ENCODE measurements at places on chromosomes 5 and 9.

- no peak for DNase-seq
- no peak overlapping the region for H3K27ac ChIP-seq
- H3K4me3 ChIP-seq: no peak overlapping the region
- H3K36me3 ChIP-seq: no peaks in the 10 kb centered on the region
- no peaks in the 10 kb centered on the region for H3K4me1 ChIP-seq
Observed at GRCh38 chr5:63803165-63803564, 159.1 kb downstream of the HTR1A start.

DNA sequence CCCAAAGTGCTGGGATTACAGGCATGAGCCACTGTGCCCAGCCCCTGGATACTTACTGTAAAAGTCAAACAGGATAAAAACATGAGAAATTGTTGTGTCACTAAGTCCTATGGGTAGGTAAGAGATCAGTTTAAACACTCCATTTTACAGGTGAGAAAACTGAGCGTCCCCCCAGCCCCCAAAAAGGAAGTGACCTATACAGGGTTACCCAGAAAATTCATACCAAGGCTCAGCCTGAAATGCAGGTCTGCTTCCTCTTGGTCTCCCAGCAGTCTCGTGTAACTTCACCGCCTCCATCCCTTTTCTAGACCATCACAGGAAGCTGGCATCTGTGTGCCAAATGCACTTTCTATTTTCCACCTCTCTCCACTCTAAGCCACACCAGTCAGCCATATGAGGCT is 57.2 kb downstream of the TMOD1 start:
- H3K27me3 ChIP-seq: peaks cover 46% of the 10 kb centered on the region
- no peaks in the 10 kb centered on the region for H3K36me3 ChIP-seq
- no peaks in the 10 kb centered on the region for H3K4me1 ChIP-seq

- no peaks in the 10 kb centered on the region for H3K27me3 ChIP-seq
- H3K4me1 ChIP-seq: peaks cover 18% of the 10 kb centered on the region
- DNase-seq: no peak
- no peak overlapping the region for H3K27ac ChIP-seq
Observed at GRCh38 chr5:133827830-133828229, 140.6 kb downstream of the C5orf15 start.

DNA sequence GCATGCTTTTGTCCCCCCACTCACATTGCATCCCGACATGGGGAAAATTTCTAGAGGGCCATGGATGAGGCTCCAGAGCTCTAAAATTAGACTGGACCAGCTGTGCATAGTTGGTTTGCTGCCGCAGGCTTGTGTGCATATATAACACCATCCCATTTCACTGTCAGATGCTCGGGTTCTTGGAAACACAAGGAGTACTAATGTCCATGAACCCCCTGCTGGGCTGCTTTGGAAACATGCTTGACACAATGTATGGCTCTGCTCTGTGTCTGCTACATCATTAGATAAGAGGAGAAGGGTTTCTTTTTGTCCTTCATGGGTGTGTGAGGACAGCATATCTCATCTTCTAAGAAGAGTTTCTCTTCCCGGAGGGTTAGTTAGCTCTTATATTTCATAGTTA is 292.1 kb upstream of the RORB start:
- H3K4me3 ChIP-seq: no peak overlapping the region
- H3K27ac ChIP-seq: no peak overlapping the region
- H3K27me3 ChIP-seq: no peaks in the 10 kb centered on the region
- no peaks in the 10 kb centered on the region for H3K4me1 ChIP-seq
- DNase-seq: no peak
- H3K36me3 ChIP-seq: no peaks in the 10 kb centered on the region

DNA sequence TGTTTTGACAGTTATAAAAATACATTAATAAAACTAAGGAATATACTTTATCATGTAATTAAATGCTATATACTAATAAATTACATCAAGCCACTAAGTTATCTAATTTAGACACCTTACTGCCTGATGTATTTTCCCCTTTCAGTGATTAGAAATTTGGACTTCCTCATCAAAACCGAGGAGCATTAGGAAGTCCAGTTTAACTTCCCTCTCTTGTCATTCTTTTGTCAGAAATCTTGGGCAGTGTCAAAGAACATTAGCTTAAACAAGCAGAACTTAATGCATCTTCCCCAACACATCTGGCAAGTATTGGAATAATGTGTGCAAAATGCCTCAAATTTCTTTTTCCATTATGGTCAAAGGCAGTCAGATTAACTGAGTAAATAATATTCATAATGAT is 81.6 kb downstream of the PLPP1 start:
- no peaks in the 10 kb centered on the region for H3K27me3 ChIP-seq
- no peak overlapping the region for H3K27ac ChIP-seq
- no peak overlapping the region for H3K4me3 ChIP-seq
- H3K36me3 ChIP-seq: no peaks in the 10 kb centered on the region

- no peak for DNase-seq
- H3K27me3 ChIP-seq: no peaks in the 10 kb centered on the region
- no peaks in the 10 kb centered on the region for H3K4me1 ChIP-seq
Observed at GRCh38 chr5:13640270-13640669, 304.2 kb downstream of the DNAH5 start.

GRCh38 chr5:2007496-2007877 is 124.8 kb upstream of the IRX4 start:
- no peaks in the 10 kb centered on the region for H3K4me1 ChIP-seq
- no peak overlapping the region for H3K27ac ChIP-seq
- DNase-seq: no peak
- H3K4me3 ChIP-seq: no peak overlapping the region

- DNase-seq: no peak
- no peaks in the 10 kb centered on the region for H3K4me1 ChIP-seq
- no peak overlapping the region for H3K27ac ChIP-seq
Observed at GRCh38 chr9:72872718-72873117, 80.1 kb downstream of the ALDH1A1 start.
